ENCODE measurements at places on chromosomes 1 and 21.

DNA sequence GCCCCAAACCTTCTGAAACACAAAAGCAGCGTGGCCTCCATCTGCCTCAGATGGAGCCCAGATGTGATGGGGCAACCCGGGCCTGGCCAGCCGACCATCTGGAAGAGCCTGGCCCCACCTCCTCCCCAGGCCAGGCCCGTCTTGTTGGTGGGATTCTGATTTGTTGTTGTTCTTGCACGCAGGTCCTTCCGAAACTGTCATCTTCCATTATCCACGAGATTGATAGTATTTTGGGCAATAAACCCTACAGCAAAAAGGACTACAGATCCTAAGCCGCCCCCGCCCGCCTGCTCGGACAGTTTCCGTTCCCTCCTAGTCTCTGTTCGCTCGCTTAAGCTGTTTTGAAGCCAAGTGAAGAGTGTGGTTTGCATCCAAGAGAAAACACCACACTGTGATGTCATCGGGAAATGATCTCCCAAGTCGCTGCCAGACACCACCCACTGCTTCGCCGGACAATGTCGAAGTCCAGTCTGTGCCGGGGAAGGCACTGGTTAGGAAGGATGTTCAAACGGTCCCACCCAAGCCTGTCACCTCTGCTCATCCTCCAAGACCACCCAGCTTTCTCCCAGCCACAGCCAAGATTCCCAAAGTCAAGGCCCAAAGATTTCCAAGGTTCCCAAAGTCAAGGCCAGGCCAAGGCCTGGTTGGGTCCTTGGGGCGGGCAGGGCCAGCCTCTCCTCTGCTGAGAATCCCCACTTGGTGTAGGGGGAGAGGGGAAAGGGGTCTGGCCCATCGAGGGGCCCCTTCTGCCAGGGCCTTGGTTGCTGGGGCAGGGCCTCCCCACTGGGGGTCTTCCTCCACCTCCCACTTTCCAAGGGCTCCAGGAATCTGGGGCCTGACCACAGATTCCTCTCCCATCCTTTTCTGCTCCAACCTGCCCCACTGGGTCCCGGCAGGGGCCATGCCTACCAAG, 52.9 kb downstream of the KCNAB2 start:
- no peak for DNase-seq

DNA sequence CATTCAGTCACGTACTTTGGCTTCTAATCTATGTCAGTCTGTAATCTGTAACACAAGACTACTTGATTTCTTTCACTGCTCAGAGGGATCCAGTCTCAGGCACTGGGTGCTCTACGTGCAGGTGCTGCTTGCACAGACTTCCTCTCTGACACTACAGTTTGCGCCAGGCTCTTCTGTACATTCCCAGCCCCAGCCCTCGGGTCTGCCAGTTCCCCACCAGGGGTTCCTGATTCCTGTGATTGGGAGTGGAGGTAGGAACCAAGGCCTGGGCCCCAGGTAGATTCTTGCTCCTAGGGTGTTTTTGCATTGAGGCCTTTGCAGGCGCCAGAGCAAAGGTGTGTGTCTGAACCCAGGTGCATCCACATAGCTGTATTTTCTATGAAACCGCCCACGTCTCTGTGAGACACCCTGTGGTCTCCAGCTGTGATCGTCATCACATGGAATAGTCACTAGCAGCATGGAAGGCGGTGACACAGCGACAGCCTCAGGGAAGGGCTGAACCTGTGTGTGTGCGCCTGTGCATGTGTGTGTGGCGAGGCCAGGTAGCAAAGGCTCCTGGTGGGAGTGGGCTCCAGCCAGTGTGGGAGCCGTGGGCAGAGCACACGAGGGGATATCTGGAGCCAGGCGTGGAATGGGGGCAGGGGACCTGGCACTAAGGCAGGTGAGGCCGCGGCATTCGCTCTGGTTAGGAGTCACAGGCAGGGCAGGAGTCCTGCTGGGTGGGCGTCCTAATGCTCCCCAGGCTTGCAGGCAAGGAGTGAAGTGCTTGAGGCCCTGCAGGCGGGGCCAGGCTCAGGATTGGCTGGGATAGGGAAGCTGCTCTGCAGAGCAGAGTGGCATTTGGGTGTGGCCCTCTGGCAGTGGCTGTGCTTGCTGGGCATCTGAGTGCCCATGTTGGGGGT, 5.2 kb downstream of the GJC2 start:
- DNase-seq, result no peak

GRCh38 chr1:233993651-233994050, 89.2 kb downstream of the SLC35F3 start:
- DNase-seq, result peak; percentile 50

GRCh38 chr1:55585402-55585792, 370.2 kb upstream of the USP24 start:
- DNase-seq, result no peak

DNA sequence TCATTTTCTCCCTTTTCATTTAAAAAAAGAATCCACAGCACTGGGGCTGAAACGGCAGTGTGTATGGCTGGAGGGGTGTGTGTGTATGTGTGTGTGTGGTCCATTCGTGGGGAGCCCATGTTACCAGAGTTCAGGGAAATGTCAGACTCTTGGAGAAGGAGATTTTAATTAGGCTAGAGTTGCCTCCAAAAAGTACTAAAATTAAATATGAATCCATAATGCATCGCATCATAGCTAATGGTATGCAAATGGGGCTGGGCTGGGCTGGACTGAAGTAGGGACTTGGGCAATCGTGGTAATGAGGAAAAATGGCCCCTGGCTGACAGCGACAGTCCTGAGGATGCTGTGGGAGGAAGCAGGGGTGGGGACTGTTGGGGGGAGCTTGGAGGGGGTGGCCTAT, 24.8 kb downstream of the GRIK3 start:
- no peak for DNase-seq

- no peak for DNase-seq
Observed at GRCh38 chr1:116568662-116569380, 2.0 kb downstream of the CD58 start.

- no peak for DNase-seq
Observed at GRCh38 chr21:37742115-37742514, 174.1 kb downstream of the KCNJ6 start.

- DNase-seq, result no peak
Observed at GRCh38 chr1:223802032-223802431, 43.7 kb downstream of the TP53BP2 start.

DNA sequence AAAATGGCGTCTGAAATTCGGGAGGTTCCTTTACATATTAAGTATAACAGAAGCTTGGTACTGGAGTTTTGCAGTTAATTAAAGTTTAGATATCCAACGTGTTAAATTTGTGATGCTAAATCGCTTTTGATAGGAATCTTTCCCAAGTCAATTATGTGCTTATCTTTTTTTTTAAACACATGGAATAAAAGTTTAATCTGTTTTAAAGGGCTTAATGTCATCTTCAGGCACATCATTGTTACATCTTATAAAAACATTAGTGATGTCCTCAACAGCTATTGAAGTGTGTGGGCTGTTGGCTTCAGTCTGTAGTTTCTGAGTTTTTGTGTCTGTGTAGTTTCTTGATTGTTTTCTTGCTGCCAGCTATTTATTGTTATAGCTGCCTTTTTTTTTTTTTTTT, 5.3 kb downstream of the FMN2 start:
- no peak for DNase-seq

DNA sequence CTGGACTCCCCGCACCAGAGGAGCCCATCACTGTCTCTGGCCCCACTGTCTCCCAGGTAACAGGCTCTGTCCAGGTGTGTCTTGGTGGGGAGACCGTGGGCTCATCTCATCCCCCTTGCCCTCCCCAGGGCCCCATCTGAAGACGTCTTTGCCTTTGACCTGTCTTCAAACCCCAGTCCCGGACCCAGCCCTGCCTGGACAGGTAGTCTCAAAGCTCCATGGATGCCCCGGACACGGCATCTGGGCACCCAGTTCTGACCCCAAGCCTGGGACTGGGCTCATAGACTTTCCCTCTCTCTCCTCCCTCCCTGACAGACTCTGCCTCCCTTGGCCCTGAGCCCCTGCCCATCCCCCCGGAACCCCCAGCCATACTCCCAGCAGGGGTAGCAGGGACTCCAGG, 6.3 kb upstream of the CATSPER4 start:
- DNase-seq, result no peak

DNA sequence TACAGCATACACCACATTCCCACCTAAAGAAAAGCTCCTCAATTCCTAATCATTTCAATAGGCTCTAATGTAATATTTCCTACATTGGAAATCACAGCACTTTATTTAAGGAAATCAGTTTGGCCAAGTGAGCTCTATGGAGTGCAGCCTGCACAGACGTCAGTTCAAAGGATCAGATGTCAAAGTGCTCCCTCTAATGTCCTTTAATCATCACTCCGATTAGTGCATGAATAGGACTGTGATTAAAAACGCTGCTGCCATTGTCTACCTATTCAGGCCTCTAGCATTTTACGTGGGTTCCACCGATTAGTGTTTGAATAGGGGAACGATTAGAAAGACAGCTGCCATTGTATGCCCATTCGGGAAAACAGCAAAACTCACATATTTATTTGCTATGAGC, 50.2 kb downstream of the DPYD start:
- no peak for DNase-seq

GRCh38 chr1:101379950-101380349, 143.1 kb downstream of the S1PR1 start:
- DNase-seq, result no peak

GRCh38 chr21:20698585-20698984, 299.6 kb upstream of the NCAM2 start:
- DNase-seq, result no peak

Measured in ACHN (cell line).